Amygdala (tissue), 56 donors: ENCODE measurements at places on chromosomes 11 and 22.

GRCh38 chr22:37818409-37819104 is 4.6 kb upstream of the GALR3 start:
- DNase-seq: no peak

GRCh38 chr11:824292-824880 is 3.3 kb upstream of the CRACR2B start:
- no peak for DNase-seq

DNA sequence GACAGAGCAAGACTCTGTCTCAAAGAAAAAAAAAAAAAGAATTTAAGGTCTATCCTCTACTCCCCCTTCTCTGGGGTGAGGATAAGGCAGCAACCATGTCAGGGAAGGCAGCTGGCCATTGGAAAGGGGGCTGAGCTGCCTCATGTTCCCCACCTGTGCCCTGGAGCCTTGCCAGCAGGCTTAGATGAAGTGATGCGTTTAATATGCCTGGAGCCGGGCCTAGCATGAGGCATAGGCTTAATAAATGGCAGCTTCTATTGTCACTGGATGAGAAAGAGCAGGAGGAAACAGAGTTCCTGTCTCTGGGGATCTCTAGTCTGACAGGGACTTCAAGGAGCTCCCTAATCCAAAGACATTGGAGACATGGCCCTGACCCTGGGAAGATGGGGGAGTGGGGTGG is 3.2 kb upstream of the KCNE3 start:
- DNase-seq: no peak

GRCh38 chr11:129881570-129882170 is 13.7 kb downstream of the NFRKB start:
- no peak for DNase-seq

- no peak for DNase-seq
Measured at GRCh38 chr11:47186700-47187695, 764 bp upstream of the PACSIN3 start.

GRCh38 chr22:49685686-49686085 is 142.0 kb downstream of the BRD1 start:
- no peak for DNase-seq

- no peak for DNase-seq
Measured at GRCh38 chr11:47516155-47516554, 36.8 kb downstream of the CELF1 start.

DNA sequence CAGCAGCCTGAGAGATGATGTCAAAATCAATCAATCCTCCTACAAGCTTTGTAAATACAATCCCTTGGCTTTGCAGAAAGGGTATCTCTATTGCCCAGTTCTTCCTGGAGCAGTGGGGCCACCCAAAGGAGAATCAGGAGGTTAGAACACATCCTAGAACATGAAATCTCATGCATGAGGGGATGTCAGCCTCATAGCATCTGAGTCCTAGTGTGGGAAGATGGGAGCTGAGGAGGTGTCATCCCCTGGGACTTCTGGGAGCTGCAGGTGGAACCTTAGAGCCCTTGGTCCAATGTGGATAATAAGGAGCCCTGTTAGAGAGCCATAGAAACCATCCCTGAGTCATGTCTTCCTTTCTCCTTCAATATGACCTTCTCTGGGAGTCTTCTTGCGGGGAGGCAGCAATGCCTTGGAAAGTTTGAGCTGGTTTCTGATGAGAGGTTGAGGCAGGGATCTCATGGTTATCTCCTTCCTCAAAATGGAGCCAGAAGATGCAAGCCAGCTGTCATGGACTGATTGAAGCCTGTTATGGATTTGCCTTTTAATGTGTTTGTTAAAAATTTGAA is 74.8 kb downstream of the BDNF start:
- no peak for DNase-seq
